ENCODE measurements at places on chromosomes 16 and 17. TPM values are rescaled to one million over a fixed set of nuclear protein-coding genes. Genes with fewer than 3 reads are reported as not detected.

SRCIN1 gene
- 1.4 TPM for polyA plus RNA-seq

ZNF821 gene
- polyA plus RNA-seq = 10.3 TPM

DPEP1 gene
- 0.66 TPM for polyA plus RNA-seq

HOXB1 gene
- polyA plus RNA-seq = not detected

FBXO39 gene
- polyA plus RNA-seq = not detected

TEKT1 gene
- polyA plus RNA-seq = not detected

LRRC75A gene
- not detected for polyA plus RNA-seq

YWHAE gene
- 1,233 TPM for polyA plus RNA-seq

ABCC11 gene
- not detected for polyA plus RNA-seq

GALNS gene
- polyA plus RNA-seq = 16.6 TPM

TMEM92 gene
- 1.9 TPM for polyA plus RNA-seq

Data from muscle of arm (tissue), 14 donors.